HAP-1 (cell line): ENCODE measurements at places on chromosomes 6 and 20.

GRCh38 chr6:20777801-20778200, 243.5 kb downstream of the CDKAL1 start:
- DNase-seq, result no peak

DNA sequence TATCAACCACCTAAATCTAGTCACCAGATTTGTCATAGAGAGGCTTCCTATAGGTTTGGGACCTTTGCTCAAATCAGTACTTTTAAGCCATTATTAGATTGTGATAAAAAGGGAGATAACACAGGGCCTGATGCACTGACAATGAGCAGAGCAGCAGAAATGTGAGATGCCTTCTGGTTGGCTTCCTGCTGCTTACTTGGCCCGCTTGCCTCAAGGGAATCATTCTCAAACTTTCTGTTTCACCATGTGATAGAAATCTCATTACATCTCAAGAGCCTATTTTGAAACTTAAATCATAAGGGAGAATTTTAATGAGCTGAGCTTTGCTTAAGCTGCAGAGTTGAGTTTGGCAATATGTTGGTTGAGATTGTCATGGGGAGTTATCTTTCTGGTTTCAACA, 606.0 kb downstream of the DHX35 start:
- DNase-seq, result no peak

DNA sequence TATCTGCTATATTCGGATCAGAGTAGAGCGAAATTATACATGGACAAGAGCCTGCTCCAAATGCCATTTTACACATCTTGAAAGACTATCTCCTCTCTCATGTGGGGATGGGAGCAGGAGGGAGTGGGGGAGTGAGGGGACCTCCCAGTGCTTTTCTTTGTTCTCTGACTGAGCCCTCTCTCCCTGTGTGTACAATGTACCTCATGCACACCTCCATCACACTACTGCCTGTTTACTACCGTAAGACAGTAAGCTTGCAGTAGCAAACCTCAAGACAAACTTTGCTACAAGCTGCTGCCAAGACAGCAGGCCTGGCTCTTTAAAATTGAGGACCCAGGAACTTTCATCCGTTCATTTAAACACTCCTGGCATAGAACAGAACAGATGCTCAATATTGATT, 7.2 kb downstream of the NHSL1 start:
- DNase-seq, result no peak

DNA sequence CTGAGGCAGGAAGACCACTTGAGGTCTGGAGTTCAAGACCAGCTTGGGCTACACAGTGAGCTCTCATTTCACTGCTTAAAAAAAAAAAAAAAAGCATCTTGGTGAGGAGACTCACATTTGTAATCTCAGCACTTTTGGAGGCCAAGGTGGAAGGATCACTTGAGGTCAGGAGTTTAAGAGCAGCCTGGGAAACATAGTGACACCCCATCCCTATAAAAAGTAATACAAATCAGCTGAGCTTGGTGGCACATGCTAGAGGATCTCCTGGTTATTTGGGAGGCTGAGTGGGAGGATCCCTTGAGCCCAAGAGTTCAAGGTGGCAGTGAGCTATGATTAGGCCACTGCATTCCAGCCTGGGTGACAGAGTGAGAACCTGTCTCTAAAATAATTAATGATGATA, 29.4 kb upstream of the SYNCRIP start:
- DNase-seq, result peak; percentile 11

DNA sequence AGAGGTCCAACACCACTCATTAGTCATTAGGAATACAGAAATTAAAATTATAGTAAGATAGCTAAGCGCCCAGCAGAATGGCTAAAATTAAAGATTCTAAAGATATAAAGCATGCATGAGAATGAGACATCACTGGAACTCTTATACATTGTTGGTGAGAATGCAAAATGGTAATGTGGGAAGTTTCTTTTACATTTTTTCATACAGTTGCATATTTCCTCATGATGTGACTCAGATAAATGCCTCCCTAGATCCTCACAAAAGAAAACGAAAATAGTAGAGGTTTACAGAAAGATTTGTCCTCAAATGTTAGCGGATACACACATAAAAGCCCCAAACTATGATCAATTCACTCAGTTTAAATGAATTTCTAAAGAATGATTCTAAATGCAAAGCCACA, 633.7 kb upstream of the GJE1 start:
- DNase-seq, result no peak

GRCh38 chr6:30340589-30341054, 4.3 kb upstream of the RPP21 start:
- DNase-seq, result no peak

- DNase-seq, result no peak
These were observed 402.9 kb upstream of the RUNX2 start for GRCh38 chr6:44925100-44925739.

DNA sequence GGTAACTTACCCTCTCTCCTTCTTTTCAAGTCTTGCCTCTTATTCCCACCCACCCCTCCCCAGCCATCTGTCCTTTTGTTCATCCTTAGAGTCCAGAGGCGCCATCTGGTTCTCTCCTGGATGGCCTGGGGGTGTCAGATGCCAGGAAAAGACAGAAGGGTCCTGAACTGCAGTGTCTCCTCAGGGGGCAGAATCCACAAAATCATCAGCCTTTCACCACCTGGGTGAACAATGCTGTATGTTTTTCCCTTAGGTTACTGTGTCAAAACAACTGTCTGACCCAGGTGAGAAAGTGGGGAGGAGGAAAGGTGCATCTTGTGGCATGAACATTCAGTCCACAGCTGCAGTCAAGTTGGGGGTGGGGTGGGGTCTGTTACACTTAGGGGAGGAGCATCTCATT, 47.9 kb upstream of the FYN start:
- no peak for DNase-seq

GRCh38 chr6:163327921-163328320, 86.6 kb upstream of the QKI start:
- no peak for DNase-seq
